Ascending aorta (tissue), 2 donors: ENCODE measurements at places on chromosomes 1 and 21.

DNA sequence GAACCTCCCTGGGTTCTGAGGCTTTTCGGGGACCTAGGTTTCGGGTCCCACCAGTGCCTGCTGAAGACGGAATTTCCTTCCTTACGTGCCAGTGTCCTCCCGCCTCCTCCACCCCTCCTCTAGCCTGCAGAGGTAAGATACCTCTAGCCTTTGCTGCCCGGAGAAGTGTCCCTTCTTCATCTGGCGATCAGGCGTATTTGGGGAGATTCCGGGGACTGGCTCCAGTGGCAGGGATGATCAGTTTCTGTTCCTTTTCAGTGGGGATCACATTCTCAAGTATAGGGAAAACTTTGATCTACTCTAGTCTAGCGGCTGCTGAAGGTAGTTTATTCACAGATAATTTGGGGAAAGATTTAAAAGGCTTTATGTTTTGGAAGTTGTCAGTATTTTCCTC, 674 bp downstream of the CEP350 start:
- no peaks in the 10 kb centered on the region for H3K4me1 ChIP-seq
- H3K27me3 ChIP-seq = no peaks in the 10 kb centered on the region
- peak overlapping the region; percentile 92 for H3K27ac ChIP-seq
- no peaks in the 10 kb centered on the region for H3K36me3 ChIP-seq
- peak overlapping the region; percentile 94 for H3K4me3 ChIP-seq

DNA sequence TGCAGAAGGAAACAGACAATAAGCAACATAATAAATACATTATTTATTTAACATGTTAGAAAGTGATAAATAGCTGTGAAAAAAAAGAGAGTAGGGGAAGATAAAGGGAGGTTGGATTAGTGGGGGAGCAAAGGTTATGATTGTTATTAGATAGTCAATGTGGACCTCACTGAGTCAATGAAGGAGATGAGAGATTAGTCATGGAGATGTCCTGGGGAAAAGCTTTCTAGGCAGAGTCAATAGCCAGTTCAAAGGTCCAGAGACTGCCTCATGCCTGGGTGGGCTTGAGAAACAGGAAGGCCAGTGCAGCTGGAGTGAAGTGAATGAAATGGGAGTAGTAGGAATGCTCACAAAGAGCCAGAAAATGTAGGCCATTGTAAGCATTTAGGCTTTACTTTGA, 187.1 kb upstream of the CACYBP start:
- H3K4me1 ChIP-seq = no peaks in the 10 kb centered on the region
- no peaks in the 10 kb centered on the region for H3K36me3 ChIP-seq
- H3K4me3 ChIP-seq = no peak overlapping the region
- DNase-seq = no peak
- no peak overlapping the region for H3K27ac ChIP-seq
- H3K27me3 ChIP-seq = no peaks in the 10 kb centered on the region

DNA sequence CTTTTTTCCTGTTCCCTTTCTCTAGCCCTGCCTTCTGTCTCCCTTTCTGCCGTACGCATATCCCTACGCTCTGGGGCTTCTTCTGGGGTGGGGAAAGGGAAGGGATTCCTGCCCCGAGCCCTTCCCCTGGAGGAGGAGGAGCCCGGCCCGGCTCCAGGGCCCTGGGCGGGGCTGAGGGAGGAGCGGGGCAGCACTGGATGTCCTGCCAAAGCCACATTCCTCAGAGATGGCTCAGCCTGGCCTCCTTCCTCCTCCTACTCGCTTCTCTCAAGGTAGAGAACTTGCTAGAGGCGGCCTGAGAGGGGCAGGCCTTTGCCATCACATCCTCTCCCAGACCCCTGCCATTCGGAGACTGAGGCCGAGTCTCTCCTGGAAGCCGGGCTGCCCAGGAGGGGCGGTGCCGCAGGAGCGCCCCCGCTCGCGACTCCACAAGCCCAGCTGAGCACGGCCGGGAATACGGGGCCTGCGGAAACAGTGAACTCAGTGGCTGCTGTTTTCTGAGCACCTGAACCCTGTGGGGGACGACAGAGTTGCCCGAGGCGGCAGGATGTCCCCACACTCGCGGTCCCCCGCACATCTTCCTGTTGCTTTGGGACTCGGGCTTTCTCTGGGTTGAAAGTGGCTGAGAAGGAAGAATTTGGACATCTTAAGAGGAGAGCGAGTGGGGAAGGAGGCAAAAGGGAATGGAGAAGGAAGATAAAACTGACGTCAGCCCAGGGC, 12.2 kb downstream of the ADAMTSL4 start:
- no peaks in the 10 kb centered on the region for H3K27me3 ChIP-seq
- H3K27ac ChIP-seq = peak overlapping the region; percentile 100
- H3K4me3 ChIP-seq = peak overlapping the region; percentile 63

GRCh38 chr1:47442202-47442601, 4.4 kb downstream of the FOXD2 start:
- no peaks in the 10 kb centered on the region for H3K36me3 ChIP-seq
- DNase-seq = no peak
- H3K27ac ChIP-seq = no peak overlapping the region
- H3K4me3 ChIP-seq = no peak overlapping the region
- H3K27me3 ChIP-seq = no peaks in the 10 kb centered on the region

DNA sequence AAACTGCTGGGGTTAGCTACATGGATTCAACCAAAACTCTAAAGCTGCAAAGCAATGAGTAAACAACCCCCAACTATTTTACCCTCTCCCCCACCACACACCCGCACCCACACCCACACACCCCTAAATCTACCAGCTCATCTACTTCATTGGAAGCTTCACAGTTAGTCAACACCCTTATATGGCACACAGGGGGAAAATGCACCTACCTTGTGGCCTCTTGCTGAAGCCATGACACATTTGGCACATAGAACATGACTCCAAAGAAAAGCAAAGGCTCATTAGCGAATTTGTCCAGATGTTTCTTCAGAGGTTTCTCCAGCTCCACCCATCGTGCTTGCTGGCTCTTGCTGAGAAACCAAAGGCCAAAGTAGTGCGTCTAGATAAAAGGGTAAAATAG, 99.8 kb downstream of the PTPN14 start:
- no peaks in the 10 kb centered on the region for H3K27me3 ChIP-seq
- no peak overlapping the region for H3K4me3 ChIP-seq
- peaks cover 8% of the 10 kb centered on the region for H3K4me1 ChIP-seq
- H3K27ac ChIP-seq = no peak overlapping the region

- no peaks in the 10 kb centered on the region for H3K27me3 ChIP-seq
- no peak for DNase-seq
- H3K4me3 ChIP-seq = no peak overlapping the region
- no peaks in the 10 kb centered on the region for H3K4me1 ChIP-seq
- no peaks in the 10 kb centered on the region for H3K36me3 ChIP-seq
Measured at GRCh38 chr1:189859385-189859977, 618.2 kb downstream of the BRINP3 start.

DNA sequence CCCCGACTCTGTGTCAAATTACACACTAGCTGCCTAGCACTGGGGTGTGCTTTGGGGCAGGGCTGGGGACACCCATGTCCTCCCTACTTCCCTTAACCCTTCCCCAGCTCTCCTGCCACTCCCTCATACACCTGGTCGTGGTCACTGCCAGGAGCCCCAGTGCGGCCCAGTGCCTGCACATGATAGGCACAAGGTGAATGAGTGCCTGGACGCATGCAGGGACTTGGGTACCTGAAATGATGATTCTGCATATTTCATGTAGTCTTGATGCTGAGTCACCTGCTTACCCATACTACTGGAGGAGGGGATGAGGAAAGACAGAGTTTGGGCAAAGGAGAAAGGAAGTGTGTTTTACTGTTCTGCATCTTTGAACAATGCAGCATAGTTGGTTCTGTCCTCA, 1.5 kb upstream of the VANGL2 start:
- no peak for DNase-seq
- peaks cover 4% of the 10 kb centered on the region for H3K27me3 ChIP-seq
- H3K4me3 ChIP-seq = no peak overlapping the region
- H3K27ac ChIP-seq = no peak overlapping the region
- H3K4me1 ChIP-seq = peaks cover 5% of the 10 kb centered on the region
- no peaks in the 10 kb centered on the region for H3K36me3 ChIP-seq

GRCh38 chr21:21268061-21268471, 269.9 kb downstream of the NCAM2 start:
- no peaks in the 10 kb centered on the region for H3K27me3 ChIP-seq
- H3K4me3 ChIP-seq = no peak overlapping the region
- H3K36me3 ChIP-seq = no peaks in the 10 kb centered on the region

GRCh38 chr1:56190806-56191365, 388.5 kb downstream of the PLPP3 start:
- no peak for DNase-seq
- no peaks in the 10 kb centered on the region for H3K4me1 ChIP-seq

- peak overlapping the region; percentile 51 for H3K4me3 ChIP-seq
- no peak for DNase-seq
- no peaks in the 10 kb centered on the region for H3K36me3 ChIP-seq
- peaks cover 14% of the 10 kb centered on the region for H3K27me3 ChIP-seq
Measured at GRCh38 chr1:218165701-218166114, 119.4 kb upstream of the RRP15 start.

DNA sequence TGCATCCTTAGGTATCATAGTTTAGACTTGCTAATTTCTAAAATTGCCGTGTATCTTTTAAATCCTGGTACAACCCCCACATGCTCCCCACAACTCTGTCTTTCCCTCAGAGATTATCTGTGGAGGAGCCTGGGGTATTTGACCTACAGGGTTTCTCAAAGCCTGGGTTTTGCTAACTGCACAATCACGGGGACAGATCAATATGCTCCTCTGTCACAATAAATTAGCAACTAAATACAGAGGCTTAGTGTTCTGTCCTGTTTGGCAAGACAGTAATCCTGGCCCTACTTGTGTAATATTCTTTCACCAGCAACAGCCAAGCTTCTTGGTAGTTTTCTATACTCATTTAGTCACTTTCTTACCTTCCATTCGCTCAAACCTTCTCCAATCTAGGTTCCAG, 8.5 kb downstream of the ECHDC2 start:
- no peaks in the 10 kb centered on the region for H3K27me3 ChIP-seq
- H3K4me1 ChIP-seq = no peaks in the 10 kb centered on the region
- H3K36me3 ChIP-seq = no peaks in the 10 kb centered on the region
- H3K27ac ChIP-seq = no peak overlapping the region

GRCh38 chr1:8259498-8260290, 58.2 kb upstream of the SLC45A1 start:
- peak overlapping the region; percentile 38 for H3K4me3 ChIP-seq
- H3K27me3 ChIP-seq = no peaks in the 10 kb centered on the region
- no peak for DNase-seq
- H3K36me3 ChIP-seq = no peaks in the 10 kb centered on the region
- peak overlapping the region; percentile 61 for H3K27ac ChIP-seq
- peaks cover 3% of the 10 kb centered on the region for H3K4me1 ChIP-seq

DNA sequence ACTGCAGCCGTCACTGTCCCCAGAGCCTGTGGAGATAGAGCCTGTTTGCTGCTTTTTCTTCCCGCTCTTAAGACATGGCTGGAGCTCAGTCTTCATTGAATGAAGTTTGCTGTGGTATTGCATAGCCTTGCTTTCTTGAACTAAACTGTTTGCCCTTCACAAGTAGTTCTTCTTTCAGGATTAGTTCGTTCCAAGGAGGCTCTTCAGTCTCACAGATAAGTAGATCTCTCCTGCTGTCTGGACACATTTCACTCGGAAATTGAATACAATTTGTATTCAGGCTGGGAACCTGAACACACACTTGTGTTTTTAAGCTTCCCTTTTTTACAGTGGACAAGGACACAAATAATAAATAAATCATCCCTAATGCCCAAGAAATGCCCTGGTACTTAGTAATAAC, 34.7 kb downstream of the IFNAR1 start:
- H3K27ac ChIP-seq = peak overlapping the region; percentile 64
- H3K27me3 ChIP-seq = no peaks in the 10 kb centered on the region
- DNase-seq = no peak
- H3K36me3 ChIP-seq = peaks cover 14% of the 10 kb centered on the region
- no peak overlapping the region for H3K4me3 ChIP-seq
- H3K4me1 ChIP-seq = peaks cover 16% of the 10 kb centered on the region

- no peaks in the 10 kb centered on the region for H3K4me1 ChIP-seq
- H3K36me3 ChIP-seq = no peaks in the 10 kb centered on the region
- DNase-seq = no peak
- no peak overlapping the region for H3K4me3 ChIP-seq
- H3K27ac ChIP-seq = no peak overlapping the region
Measured at GRCh38 chr1:54096227-54096876, 42.9 kb downstream of the TCEANC2 start.

GRCh38 chr1:101262630-101263348, 26.0 kb downstream of the S1PR1 start:
- no peak overlapping the region for H3K27ac ChIP-seq
- no peak overlapping the region for H3K4me3 ChIP-seq
- no peak for DNase-seq

GRCh38 chr1:159188375-159188788, 16.3 kb upstream of the ACKR1 start:
- H3K4me3 ChIP-seq = peak overlapping the region; percentile 50
- H3K27me3 ChIP-seq = no peaks in the 10 kb centered on the region
- H3K36me3 ChIP-seq = no peaks in the 10 kb centered on the region
- H3K27ac ChIP-seq = no peak overlapping the region

DNA sequence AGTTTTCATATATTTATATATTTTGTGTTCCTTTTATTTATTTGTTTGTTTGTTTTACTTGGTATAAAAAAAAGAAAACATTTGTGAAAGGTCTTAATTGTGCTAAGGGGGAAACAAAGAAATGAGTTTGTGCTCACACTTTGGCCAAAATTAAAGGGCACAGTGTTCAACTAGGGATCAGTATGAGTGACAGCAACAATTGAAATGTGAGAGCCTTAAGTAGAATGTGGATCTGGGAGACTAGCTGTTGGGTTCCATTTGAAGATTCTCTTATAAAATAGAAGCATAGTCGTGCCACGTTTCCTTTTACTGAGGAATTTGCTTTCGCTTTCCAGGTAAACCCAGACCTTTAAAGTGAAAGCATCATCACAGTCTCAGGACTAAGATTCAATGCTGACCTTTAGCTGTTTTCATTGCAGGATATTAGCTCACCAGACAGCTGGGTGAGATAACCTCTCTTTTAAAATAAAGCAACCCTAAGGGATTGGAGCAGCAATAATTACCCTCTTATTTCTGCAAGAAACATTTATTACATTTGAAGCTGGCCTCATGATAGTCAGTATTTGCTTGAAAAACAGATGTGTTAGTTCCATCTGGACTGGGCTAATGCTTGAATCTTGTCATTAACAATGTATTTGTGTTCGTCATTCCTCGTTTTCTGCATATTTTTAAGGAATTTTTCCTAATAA, 37.1 kb upstream of the CD55 start:
- H3K27ac ChIP-seq = peak overlapping the region; percentile 60
- H3K4me1 ChIP-seq = peaks cover 31% of the 10 kb centered on the region
- no peak for DNase-seq
- no peaks in the 10 kb centered on the region for H3K27me3 ChIP-seq
- H3K4me3 ChIP-seq = no peak overlapping the region

- H3K4me1 ChIP-seq = no peaks in the 10 kb centered on the region
- H3K27me3 ChIP-seq = no peaks in the 10 kb centered on the region
- no peak overlapping the region for H3K27ac ChIP-seq
- DNase-seq = no peak
Measured at GRCh38 chr21:17003258-17003615, 509.6 kb upstream of the CXADR start.
